Hypothalamus (tissue), 51 donors: ENCODE measurements at places on chromosomes 13 and 19.

DNA sequence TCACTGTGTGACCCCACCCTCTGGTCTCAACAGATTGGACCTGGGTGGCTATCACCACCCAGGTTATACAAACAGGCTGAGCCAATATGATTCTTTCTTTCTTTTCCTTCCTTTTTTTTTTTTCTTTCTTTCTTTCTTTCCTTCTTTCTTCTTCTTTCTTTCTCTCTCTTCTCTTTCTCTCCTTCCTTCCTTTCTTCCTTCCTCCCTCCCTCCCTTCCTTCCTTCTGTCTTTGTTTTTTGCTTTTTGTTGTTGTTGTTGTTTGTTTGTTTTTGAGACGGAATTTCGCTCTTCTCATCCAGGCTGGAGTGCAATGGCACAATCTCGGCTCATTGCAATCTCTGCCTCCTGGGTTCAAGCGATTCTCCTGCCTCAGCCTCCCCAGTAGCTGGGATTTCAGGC lies 17.0 kb upstream of the PTPRS start:
- DNase-seq = no peak

GRCh38 chr13:53622456-53622855 lies 593.8 kb downstream of the OLFM4 start:
- no peak for DNase-seq

DNA sequence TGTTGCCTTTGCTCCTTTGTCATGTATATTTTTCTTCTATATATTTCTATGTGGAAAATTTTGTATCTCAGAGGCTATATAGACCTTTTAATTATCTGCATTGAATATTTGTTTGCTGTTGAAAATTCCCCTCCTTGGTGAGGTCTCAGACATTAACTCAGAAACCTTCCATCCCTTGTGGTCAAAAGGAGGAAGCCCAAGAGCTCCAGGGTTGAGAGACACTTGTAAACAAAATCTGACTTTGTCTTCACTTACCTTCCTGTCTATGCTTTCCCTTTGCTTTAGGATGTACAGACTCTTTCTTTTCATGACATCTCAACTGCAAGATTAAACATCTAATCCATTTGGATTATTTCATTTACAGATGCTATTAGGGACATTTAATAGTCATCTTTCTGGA lies 157.5 kb downstream of the PCDH20 start:
- DNase-seq = no peak

GRCh38 chr13:33193428-33193974 lies 92.1 kb downstream of the STARD13 start:
- DNase-seq = no peak

DNA sequence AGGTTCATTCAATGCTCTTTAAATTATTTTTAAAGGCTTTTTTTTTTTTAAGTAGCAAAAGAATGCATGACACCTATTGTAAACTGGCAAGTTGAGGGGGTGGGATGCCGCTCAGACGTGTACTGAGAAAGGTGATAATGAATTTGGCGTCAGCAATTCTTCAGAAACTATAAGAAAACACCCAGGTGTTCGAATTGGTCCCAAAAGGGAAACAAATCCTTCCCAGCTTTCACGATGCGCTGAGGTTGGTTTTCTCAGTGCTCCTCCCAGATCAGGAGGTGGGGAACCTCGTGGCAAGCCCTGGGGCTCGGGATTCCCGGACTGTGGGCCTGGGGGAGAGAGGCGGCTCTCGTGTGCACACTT lies 543 bp upstream of the FAM124A start:
- no peak for DNase-seq

DNA sequence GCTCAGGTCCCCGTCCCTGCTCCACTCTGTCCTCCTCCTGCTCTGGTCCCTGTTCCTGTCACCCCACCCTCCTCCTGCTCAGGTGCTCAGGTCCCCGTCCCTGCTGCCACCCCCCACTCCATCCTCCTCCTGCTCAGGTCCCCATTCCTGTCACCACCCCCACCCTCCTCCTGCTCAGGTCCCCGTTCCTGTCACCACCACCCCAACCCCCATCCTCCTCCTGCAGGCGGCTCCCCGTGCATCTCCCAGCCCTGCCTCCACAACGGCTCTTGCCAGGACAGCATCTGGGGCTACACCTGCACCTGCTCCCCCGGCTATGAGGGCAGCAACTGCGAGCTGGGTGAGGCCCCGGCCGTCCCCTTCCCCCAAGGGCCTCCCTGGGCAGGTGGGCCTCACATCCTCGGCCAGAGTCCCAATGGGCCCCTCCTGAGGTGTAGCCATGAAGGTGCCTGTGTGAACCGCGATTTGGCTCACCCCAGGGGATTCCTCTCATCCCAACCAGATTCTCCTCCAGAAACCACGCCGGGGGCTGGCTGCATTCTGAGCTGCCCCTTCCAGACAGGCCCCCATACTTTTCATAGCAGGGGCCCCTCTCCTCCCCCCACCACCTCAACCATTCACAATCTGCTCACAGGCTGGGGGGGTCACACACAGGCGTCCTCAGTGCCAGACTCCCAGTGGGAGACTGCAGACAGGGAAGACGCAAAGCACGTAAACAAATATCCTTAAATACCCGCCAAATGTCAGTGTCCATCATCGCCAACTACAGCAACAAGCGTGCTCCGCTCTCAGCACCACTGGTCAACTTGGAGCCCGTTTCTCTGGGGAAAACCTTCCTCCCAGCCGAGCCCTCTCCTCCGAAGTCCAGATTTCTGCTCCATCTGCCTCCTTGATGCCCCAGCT lies 4.6 kb downstream of the PROZ start:
- DNase-seq = no peak
